ENCODE measurements at places on chromosomes 5 and 9.

GRCh38 chr9:34503406-34503805, 19.4 kb downstream of the ENHO start:
- DNase-seq, result no peak

GRCh38 chr9:74362423-74362822, 134.7 kb upstream of the RORB start:
- no peak for DNase-seq

GRCh38 chr9:112408275-112408674, 28.4 kb downstream of the HSDL2 start:
- no peak for DNase-seq

GRCh38 chr9:108468364-108468763, 387.4 kb downstream of the ACTL7B start:
- no peak for DNase-seq

DNA sequence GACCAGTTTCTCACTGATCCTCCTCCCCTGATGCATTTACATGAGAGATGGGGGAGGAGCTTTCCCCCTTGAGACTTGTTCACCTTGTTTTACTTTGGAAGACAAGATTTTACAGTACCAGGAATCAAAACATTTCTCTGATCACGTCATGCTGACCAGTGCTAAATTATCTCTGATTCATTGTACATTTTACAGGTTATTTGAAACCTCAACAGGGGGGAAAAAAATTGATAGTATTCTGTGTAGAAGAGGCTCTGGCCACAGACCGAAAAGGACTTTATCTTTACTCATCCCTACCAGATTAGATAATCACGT, 133.9 kb downstream of the GRIA1 start:
- no peak for DNase-seq

DNA sequence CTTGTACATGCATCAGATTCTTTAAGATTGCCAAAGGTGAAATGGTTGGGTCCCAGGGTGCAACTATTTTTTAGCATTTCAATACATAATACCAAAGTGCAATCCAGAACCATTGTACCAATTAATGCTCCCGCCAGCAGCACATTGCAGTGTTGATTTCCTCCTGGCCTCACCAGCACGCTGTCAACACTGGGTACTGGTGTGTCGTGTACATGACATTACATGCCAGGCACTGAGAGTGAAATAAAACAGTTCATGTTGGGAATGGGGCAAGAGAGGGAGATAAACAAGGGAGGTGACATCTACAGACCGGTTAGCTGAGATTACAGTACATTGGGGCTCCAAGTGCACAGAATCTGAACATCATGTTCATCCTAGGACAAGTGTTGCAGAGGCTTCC, 37.8 kb downstream of the HMGCS1 start:
- DNase-seq, result no peak

- DNase-seq, result no peak
These were observed 83.9 kb downstream of the NDFIP1 start for GRCh38 chr5:142192286-142193113.

DNA sequence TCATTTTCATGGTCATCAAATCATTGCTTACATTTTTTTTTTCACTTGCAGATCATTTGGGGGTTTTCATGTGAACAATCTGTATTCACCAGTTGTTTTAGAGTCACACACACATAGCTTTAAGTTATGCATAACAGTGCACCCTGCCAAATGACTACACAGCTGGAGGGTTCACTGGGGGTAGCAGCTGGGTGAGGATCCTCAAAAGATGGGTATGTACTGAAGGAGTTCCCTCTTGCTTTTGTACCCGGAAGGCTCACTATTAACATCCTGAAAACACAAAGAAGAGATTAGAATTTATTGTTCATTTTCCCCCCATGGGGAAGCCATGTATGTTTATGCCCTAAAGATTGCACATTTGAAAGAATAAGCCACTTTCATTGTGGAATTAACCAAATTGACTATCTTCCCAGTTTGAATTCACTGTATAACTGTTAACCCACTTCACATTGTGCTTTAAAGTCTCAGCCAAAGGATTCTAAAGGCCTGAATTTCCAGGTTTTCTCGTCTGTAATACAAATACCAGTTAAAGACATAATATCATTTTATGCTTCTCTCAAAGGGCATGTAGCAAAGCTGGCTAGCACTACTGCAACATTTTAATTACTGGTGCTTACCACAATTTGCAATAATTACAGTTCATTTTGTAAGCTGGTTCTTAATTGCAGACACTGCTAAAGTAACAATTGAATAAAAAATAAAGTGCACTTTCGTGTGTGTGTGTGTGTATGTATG, 466.4 kb upstream of the MEF2C start:
- no peak for DNase-seq

GRCh38 chr5:121396716-121397115, 455.0 kb upstream of the FTMT start:
- DNase-seq, result no peak
